ENCODE measurements at places on chromosomes 1 and 21.

GRCh38 chr1:216387782-216388181 is 35.5 kb downstream of the USH2A start:
- H3K4me3 ChIP-seq: no peak overlapping the region
- no peaks in the 10 kb centered on the region for H3K36me3 ChIP-seq
- no peak for DNase-seq
- no peak overlapping the region for H3K27ac ChIP-seq
- no peaks in the 10 kb centered on the region for H3K4me1 ChIP-seq
- no peaks in the 10 kb centered on the region for H3K27me3 ChIP-seq

DNA sequence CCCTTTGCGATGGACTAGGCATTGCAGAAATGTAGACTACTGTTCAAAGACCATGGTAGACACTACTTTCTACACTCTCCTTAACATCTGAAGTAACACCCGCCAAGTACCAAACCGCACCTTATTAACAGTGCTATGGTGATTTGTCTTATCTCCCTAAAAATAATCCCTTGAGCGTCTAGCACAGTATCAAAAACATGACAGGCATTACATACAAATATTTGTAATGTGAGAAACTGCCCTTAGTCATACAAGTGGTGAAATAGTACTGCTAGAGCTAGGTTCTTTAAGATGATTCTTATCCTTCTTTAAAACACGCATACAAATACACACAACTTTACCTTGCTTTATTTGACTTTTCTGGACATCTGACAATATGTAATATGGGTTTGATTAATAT is 27.2 kb downstream of the PUM1 start:
- no peak for DNase-seq
- H3K4me1 ChIP-seq: peaks cover 4% of the 10 kb centered on the region
- no peak overlapping the region for H3K27ac ChIP-seq
- no peaks in the 10 kb centered on the region for H3K36me3 ChIP-seq
- no peak overlapping the region for H3K4me3 ChIP-seq
- H3K27me3 ChIP-seq: no peaks in the 10 kb centered on the region

DNA sequence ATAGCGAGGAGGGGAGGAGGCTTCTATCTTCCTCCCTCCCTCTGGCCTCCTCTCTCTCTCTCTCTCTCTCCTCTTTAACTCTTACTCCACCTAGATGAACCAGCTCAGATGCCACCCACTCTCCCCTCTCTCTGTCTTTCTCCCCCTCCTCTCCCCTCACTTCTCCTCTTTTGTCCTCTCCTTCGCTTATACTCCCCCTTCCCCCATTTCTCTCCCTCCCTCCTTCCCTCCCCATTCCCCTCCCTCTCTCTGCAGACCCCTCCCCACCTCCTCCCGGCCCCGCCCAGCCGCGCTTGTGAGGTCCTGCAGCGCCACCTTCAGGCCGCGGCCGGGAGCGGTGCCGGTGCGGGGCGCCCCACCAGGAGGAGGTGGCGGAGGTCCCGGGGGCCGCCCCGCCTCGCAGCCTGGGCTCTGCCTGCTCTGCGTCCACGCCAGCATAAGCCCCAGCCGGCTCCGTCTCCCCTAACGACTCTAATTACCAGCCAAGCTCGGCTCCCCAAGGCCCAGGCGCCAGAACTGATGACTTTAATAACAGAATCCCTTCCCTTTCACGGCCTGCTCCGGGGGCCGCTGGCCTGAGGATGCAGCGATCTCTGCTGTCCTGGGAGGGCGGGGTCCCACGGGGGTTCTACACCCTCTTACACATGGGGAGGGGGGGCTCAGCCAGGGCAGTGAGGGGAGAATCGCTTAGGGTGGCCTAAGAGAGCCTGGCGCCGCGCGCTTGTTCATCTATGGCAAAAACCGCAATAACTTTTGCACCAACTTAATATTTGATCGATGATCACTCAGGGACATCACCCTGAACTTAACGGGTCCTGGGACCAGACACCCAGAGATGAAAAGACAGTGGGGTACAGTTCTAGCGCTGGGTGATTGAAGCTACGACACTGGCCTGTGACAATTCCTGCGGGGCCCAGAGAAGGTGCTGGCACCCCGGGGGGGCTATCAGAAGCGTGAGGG is 637.3 kb downstream of the MATN1 start:
- no peak overlapping the region for H3K27ac ChIP-seq
- DNase-seq: no peak
- H3K27me3 ChIP-seq: no peaks in the 10 kb centered on the region
- no peak overlapping the region for H3K4me3 ChIP-seq

- H3K27me3 ChIP-seq: no peaks in the 10 kb centered on the region
- peaks cover 13% of the 10 kb centered on the region for H3K4me1 ChIP-seq
- H3K27ac ChIP-seq: no peak overlapping the region
- no peak for DNase-seq
- no peaks in the 10 kb centered on the region for H3K36me3 ChIP-seq
Measured at GRCh38 chr1:162390396-162391185, 9.1 kb downstream of the C1orf226 start.

- H3K4me3 ChIP-seq: no peak overlapping the region
- H3K27ac ChIP-seq: no peak overlapping the region
- H3K36me3 ChIP-seq: no peaks in the 10 kb centered on the region
- no peak for DNase-seq
- no peaks in the 10 kb centered on the region for H3K4me1 ChIP-seq
Measured at GRCh38 chr1:192395895-192396294, 79.1 kb downstream of the RGS21 start.

GRCh38 chr1:172588296-172589291 is 55.6 kb downstream of the SUCO start:
- H3K4me1 ChIP-seq: no peaks in the 10 kb centered on the region
- H3K27ac ChIP-seq: no peak overlapping the region
- no peak overlapping the region for H3K4me3 ChIP-seq
- peaks cover 62% of the 10 kb centered on the region for H3K36me3 ChIP-seq

- no peak overlapping the region for H3K4me3 ChIP-seq
- H3K27ac ChIP-seq: no peak overlapping the region
- DNase-seq: no peak
- H3K27me3 ChIP-seq: no peaks in the 10 kb centered on the region
- H3K36me3 ChIP-seq: no peaks in the 10 kb centered on the region
Measured at GRCh38 chr1:53477651-53478501, 18.7 kb downstream of the DMRTB1 start.

- no peaks in the 10 kb centered on the region for H3K36me3 ChIP-seq
- peaks cover 4% of the 10 kb centered on the region for H3K4me1 ChIP-seq
- H3K27me3 ChIP-seq: no peaks in the 10 kb centered on the region
- no peak overlapping the region for H3K4me3 ChIP-seq
- DNase-seq: no peak
Measured at GRCh38 chr1:198901266-198901665, 262.4 kb downstream of the PTPRC start.

DNA sequence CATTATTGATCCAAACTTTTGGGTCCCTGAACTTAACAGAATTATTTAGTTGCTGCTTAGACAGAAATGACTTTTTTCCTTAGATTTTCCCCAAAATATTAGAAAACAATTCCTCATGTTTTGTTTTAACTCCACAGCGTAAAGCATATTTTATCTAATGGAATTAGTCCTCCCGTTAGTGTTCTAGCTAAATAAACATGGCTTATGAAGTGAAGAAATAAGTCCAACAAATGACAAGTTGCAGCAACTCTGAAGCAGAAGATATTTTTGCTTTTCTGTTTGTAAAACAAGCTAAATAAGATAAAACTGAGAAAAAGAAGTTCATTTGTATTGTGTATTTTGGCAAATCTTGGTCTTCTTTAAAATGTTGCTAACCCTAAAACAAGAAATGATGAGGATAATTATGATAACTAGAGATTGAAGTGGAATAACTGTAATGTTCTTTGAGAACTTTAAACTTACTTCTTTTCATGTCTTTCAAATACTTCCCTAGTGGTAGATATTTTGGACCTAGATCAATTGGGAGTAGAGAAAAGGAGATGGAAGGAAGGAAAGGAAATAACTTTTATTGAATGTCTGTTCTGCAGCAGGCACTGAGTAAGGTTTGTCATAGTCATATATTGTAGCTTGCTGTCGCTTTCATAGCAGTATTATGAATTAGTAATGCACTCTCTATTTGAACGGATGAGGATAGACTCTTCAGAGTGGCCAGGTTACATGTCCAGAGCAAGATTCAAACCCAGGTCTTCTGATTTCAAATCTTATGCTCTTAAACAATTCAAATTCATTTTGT is 12.5 kb downstream of the NFIA start:
- no peak overlapping the region for H3K4me3 ChIP-seq
- no peaks in the 10 kb centered on the region for H3K36me3 ChIP-seq
- H3K27me3 ChIP-seq: no peaks in the 10 kb centered on the region
- H3K27ac ChIP-seq: peak overlapping the region; percentile 18
- DNase-seq: no peak
- peaks cover 85% of the 10 kb centered on the region for H3K4me1 ChIP-seq

DNA sequence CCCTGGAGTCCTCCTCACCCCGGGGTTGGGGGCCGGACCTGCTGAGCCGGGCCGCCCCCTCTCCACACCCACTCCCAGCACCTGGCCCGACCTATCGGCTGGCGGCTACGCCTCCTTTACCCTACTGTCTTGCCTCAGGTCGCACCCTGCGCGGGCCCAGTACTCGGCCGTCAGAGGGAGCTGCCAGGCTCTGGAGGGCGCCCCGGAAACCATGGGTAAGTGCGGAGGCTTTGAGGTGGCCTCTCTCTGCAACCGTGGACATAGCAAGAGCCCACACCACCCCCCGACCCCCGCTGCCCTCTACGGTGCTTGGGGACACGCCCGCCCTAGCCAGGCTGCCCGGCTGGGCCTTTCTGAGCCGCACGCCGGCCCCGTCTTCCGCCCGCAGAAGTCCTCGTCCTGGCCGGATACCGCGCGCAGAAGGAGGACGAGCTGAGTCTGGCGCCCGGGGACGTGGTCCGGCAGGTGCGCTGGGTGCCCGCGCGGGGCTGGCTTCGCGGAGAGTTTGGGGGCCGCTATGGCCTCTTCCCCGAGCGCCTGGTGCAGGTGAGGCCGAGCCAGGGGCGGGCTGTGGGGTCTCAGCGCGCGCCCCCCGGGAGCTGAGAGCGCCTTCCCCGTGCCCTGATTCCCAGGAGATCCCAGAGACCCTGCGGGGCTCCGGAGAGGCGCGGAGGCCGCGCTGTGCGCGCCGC is at the start of gene SH3D21:
Gene SH3D21, plus strand, starts transcription at position 159 of the 692 bp plus-strand sequence. Its CDS starts 53 bp downstream, at position 212.
- no peak for DNase-seq
- H3K36me3 ChIP-seq: peaks cover 11% of the 10 kb centered on the region
- H3K4me3 ChIP-seq: peak within 1 kb of the TSS; percentile 76
- H3K27me3 ChIP-seq: no peaks in the 10 kb centered on the region

- no peaks in the 10 kb centered on the region for H3K4me1 ChIP-seq
- no peak for DNase-seq
- H3K4me3 ChIP-seq: no peak overlapping the region
- no peaks in the 10 kb centered on the region for H3K36me3 ChIP-seq
- no peak overlapping the region for H3K27ac ChIP-seq
Measured at GRCh38 chr1:119594376-119594775, 53.7 kb downstream of the ZNF697 start.

DNA sequence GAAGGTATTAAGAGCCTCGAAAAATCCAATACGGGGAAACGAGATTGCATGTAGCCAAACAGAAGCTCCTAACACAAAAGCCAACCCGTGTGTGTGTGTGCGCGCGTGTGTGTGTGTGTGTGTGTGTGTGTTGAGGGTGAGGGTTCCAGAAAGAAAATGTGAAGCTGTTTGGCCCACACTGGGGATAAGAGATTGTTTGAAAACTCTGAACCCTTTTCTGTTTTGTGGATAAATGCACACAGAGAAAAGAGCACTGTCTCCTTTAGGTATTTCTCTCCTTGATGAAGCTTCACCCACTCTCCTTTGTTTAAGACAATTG is 1.9 kb downstream of the WLS start:
- H3K4me3 ChIP-seq: peak overlapping the region; percentile 75
- H3K27me3 ChIP-seq: no peaks in the 10 kb centered on the region
- no peaks in the 10 kb centered on the region for H3K36me3 ChIP-seq
- peaks cover 65% of the 10 kb centered on the region for H3K4me1 ChIP-seq

DNA sequence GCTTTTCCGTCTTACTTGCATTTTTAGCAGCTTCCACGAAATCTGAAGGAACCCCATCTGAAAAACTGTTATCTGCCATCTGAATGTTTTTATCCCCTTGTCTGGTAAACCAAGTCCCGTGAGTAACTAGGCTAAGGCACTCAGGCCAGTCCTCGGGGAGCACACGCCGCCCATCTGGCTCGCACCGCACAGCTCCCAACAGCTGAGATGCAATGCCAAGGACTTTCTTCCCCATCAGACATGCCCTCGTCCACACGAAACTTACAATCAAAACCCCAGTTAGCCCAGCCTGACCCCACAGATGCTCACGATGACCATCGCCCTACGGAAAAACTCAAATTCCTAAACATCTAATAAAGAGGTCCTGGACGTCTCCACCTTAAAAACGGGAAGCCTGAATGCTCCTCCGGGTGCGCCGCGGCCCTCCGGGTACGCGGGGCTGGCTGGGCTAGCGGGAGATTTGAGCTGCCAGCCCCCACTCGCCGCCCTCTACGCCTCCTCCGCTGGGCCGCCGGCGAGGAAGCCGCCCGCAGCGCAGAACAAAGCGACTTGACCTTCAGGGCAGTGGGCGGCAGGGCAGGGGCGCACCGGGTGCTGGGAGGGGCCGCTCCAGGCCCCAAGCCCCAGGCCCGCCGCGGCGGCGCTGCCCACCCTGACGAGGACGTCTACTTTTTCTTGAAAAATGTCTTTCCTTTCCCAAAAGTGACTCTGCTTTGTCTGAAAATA is 36.6 kb downstream of the CD58 start:
- no peaks in the 10 kb centered on the region for H3K27me3 ChIP-seq
- H3K36me3 ChIP-seq: peaks cover 3% of the 10 kb centered on the region
- DNase-seq: no peak
- H3K27ac ChIP-seq: no peak overlapping the region
- H3K4me3 ChIP-seq: no peak overlapping the region

DNA sequence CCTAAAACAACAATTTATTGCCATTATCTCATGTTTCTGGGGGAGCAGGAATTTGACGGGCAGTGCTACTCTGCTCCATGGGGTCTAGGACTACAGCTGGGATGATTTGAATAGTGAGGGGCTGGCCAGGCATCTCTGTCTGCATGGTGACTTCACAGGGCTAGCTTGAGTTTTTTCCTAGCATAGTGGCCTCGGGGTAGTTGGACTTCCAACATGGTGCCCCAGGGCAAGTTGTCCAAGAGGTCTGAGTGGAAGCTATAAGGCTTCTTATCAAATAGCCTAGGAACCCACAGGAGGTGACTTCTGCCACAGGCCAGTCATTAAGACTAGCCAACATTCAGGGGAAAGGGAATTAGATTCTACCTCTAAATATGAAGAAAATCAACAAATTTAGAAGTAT is 92.0 kb upstream of the WLS start:
- no peak for DNase-seq
- H3K27me3 ChIP-seq: no peaks in the 10 kb centered on the region
- no peaks in the 10 kb centered on the region for H3K36me3 ChIP-seq
- no peaks in the 10 kb centered on the region for H3K4me1 ChIP-seq
- H3K27ac ChIP-seq: no peak overlapping the region

GRCh38 chr1:38721816-38722215 is 137.8 kb downstream of the RRAGC start:
- peaks cover 8% of the 10 kb centered on the region for H3K27me3 ChIP-seq
- no peak overlapping the region for H3K27ac ChIP-seq
- no peak for DNase-seq
- H3K4me3 ChIP-seq: no peak overlapping the region

All from esophagus squamous epithelium (tissue), 5 donors.